ENCODE measurements at places on chromosomes 3 and 15. TPM values are rescaled to one million over a fixed set of nuclear protein-coding genes. Genes with fewer than 3 reads are reported as not detected.
A peak's percentile ranks its signal among the peaks of the same experiment; 100 is the strongest.

DNA sequence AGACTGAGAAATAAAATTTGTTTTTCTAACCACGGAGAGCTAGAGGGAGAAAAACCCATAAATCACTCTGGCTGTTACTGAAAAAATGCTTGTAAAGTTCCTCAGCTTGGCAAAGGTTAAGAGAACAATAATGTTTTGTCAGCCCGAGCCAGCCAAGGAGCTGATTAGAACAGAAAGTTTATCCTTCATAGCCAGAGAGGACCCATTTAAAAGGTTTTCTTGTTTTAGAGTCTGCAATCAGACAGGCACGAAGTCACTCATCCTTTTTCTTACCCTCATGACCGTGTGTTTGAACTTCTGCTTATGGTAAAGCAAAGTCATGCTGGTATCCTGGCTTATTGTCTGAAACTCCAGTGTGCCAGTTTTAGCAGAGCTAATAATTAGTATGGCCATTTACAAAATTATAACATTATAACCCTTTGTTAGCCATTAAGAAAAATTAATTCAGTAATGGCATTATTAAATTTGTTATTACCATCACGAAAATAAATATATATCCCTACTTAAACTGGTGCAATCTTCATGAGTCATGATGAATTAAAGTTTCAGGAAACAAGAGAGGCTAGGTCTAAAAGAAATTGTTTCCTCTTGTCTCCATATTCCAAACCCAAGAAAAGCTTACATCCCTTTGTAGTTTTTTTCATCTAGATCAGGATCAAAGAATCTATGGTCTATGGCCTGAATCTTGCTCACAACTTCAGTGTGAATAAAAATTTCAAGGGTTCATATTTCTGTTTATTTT lies 13.5 kb upstream of the STXBP5L start:
- DNase-seq, result peak; percentile 93

GRCh38 chr3:130950124-130950523 lies 56.2 kb downstream of the ATP2C1 start:
- no peak for DNase-seq

Gene SLC28A1
- 0.08 TPM for total RNA-seq

GRCh38 chr3:134985864-134986715 lies 191.0 kb downstream of the EPHB1 start:
- DNase-seq, result no peak

- DNase-seq, result no peak
Observed at GRCh38 chr3:112847692-112848091, 1.0 kb upstream of the CD200R1L start.

DNA sequence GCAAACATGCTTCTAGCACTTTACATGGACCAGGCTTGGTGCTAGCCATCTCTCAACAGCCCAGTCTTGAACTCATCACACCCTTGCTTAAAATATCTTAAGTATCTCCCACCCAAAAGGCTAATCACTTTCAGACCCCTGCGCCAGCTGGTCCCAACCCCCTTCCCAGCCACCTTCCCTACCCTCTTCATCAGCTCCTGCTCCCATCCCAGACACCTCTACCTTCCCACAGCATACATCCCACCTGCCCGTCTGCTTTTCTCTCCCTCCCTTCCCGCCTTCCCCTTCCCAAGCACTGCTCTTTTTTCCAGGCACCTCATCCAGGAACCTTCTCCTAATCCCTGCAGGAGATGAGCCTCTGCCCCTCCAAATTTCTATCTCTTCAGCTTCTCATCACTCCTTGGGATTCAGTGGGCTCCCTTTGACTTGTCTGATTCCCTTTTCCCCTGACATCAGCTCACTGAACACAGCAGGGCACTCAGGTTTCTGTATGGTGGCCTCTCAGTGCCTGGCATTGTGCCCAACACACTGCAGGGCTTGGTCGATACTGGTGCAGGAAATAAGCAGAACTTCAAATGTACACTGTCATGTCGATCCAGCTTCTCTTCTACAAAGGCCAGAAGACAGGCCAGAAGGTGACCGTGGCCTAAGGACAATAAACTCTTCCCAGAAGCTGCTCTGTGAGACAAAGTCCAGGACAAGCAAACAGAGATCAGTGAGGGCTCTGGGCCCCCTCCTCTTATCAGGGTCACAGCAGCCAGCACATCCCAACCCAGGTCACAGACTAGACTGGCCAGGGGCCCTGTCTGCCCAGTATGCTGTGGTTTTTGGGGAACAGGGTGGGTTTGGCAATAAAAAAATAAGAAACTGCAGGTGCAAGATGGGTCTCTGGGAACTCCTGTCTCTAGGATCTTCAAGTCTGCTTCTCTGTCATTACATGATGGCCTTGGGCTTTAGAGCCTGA lies 2.2 kb upstream of the ITIH1 start:
- no peak for DNase-seq

GRCh38 chr3:190892395-190892902 lies 30.0 kb upstream of the GMNC start:
- no peak for DNase-seq

- DNase-seq, result peak; percentile 9
Observed at GRCh38 chr15:61951949-61952348, 108.3 kb downstream of the VPS13C start.

- DNase-seq, result no peak
Observed at GRCh38 chr3:174945951-174946350, 86.8 kb downstream of the NAALADL2 start.

- DNase-seq, result no peak
Observed at GRCh38 chr3:18237251-18238005, 187.7 kb downstream of the SATB1 start.

Gene CELSR3
- 9.9 TPM for total RNA-seq

DNA sequence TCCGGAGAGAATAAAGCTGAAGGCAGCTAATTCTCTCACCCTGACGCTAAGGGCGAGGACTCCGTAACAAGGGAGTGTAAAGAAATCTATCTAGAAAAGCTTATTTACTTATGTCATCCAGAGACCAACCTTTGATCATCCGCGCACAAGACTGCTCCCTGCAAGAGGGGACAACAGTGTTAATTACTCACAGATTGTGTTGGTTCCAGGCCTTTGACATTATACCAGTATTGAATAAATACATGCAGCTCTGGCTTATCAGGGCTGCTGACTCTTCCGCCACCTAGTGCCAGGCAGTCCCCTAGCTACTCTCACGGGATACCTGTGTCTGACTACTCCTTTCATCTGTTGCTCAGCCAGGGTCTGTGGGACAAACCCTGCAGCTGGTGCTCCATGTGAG lies 211.7 kb downstream of the DTWD1 start:
- DNase-seq, result peak; percentile 81

GRCh38 chr15:75844629-75845335 lies 1.5 kb downstream of the UBE2Q2 start:
- DNase-seq, result no peak

- DNase-seq, result no peak
Observed at GRCh38 chr15:47988564-47988963, 132.2 kb upstream of the SLC24A5 start.

DNA sequence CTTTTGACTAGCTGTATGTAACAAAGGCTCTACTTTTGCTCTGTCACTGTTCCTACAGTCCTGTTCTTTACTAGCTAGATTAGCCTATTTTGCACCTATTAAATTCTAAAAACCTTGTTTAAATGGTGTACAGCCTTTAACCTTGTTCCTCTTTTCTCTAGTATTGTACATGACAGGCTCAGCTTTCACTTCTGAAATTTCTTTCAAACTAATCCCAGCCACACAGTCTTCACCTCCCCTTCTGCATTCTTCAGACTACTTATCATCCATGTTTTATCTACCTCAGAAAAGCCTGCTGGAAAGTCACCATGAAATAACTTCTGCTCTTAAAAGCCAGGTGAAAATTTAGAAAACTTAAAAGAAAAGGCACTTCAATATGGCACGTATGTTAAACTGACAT lies 122.4 kb downstream of the NECTIN3 start:
- no peak for DNase-seq

- no peak for DNase-seq
Observed at GRCh38 chr15:59399465-59400102, 26.9 kb upstream of the MYO1E start.

DNA sequence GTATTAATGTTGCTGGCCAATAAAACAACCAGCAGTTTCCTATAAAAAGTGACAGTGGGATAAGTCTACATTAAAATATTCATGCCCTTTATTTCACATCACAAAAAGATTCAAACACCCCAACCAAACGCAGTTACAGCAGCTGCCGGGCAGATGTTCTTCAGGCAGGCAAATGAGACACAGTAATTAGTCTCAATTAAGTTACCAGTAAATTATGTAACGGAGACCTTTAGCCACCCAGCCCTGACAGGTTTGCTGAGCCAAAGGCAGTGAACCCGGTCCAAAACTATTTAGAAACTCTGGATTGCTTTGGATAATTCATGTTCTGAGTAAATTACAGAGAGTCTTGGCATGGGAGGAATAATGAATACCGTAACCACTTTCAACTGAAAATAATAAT lies 289.2 kb upstream of the LYSMD4 start:
- DNase-seq, result no peak

- DNase-seq, result no peak
Observed at GRCh38 chr3:122024800-122025199, 2.8 kb upstream of the ILDR1 start.

GRCh38 chr3:121747976-121748375 lies 1.6 kb downstream of the GOLGB1 start:
- no peak for DNase-seq

Gene ZNF770
- total RNA-seq, result 10.1 TPM

GRCh38 chr3:24591661-24592555 lies 97.3 kb upstream of the THRB start:
- DNase-seq, result no peak

DNA sequence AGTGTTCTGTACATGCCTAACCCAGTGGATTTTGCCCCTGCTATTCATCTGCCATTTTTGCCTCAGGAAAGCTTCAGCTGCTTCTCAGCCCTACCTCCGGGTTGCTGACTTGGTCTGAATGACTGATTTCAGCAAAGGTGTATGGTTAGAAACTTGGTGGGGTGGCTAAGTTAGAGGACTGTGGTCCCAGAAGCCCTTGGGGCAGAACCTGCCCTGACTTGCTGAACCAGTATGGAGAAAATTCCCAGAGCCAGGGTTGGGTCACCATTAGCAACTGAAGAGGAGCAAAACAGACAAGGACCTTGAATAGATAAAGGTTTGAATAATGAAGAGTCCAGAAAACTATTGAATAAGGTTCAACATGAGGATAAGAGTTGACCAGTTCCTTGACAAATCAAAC lies 6.1 kb upstream of the WWTR1 start:
- no peak for DNase-seq

- no peak for DNase-seq
Observed at GRCh38 chr15:45829336-45830153, 194.7 kb downstream of the SQOR start.

DNA sequence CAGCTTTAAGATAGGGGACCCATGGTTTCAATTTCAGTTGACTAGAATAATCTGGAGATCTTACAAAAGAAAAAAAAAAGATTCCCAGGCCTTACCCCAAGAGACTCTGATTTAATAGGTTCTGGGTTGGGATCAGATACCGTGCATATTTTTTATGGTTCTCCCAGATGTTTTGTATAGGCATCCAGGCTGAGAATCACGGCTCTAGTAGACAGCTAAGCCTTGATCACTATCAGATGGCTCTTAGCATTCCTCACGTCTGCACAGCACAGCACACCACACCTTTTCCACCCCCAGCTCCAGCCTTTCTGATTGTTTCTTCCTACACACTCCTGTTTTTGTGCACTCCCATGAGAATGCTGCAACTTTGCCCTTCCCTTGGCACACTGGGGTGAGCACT lies 40.8 kb downstream of the TMEM45A start:
- no peak for DNase-seq

- DNase-seq, result peak; percentile 94
Observed at GRCh38 chr15:65054333-65055200, 9.4 kb downstream of the SLC51B start.

- no peak for DNase-seq
Observed at GRCh38 chr3:126983276-126983652, 349 bp downstream of the PLXNA1 start.

Gene CD200R1L
- not detected for total RNA-seq

DNA sequence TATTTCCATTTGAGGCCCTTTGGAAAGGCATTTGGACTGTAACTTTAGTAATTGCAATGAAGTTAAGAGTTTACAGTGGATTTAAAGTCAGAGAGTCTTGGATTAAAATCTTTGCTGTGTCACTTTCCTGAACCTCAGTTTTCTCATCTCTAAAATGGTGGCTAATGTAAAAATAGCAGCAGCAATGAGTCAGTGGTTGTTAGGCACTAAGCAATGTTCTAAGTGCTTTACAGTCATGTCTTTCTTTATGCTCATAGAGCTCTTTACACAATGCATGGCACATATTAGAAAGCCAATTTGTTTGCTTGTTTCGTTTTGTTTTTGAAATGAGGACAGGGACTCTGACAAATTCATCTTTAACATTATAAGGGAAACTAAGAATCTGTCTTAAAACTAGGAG lies 222.7 kb upstream of the DNAJC19 start:
- no peak for DNase-seq

- no peak for DNase-seq
Observed at GRCh38 chr15:96561593-96561992, 231.1 kb downstream of the NR2F2 start.

Gene CSPG4
- 8.9 TPM for total RNA-seq

DNA sequence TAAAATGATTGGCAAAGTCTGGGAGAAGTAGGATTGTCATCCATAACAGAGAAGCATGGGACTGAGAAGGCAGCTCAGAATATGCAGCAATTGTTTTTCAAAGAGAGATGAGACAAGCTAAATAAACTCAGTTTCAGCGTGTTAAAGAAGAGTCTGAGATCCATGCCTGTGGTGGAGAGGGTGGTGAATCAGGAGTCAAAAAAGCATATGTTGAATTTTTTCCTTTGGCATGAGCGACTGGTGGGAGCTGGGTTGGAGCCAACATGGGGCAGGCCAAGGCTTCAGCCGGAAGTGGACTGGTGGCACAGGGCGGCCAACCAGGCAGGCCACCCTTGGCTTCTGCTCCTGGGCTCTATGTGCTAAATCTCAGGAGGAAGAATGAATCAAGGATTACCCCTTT lies 102.0 kb downstream of the SST start:
- no peak for DNase-seq

GRCh38 chr3:127291611-127292010 lies 3.8 kb upstream of the PRR20G start:
- DNase-seq, result no peak

GRCh38 chr15:67472957-67473356 lies 48.0 kb upstream of the C15orf61 start:
- no peak for DNase-seq

DNA sequence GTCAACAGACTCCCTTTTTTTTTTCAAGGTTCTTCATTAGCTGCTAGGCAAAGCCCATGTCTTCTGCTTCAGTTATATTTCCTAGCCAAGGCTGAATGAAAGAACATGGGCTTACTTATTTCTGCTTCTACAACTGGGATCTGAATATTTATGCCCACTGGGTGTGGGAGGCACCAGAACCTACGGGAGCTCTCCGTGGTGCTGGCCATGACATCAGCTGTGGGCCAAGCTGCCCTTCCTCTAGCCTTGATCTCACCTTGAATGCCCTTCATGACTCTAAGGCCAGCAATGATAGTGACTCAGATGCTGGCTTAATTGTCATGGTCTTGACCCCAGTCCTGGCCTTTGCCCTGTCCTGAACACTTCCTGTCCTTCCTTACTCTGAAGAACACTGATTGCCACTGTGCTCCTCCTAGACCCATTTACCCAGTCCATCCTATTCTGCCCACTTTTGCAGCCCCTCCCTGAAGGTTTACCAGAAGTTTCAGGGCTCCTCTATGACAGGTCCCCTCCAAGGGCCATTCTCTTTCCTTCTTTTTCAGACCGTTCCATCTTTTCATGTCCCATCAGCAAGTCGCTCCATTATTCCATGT lies 32.8 kb upstream of the PRR20G start:
- no peak for DNase-seq

All from HT-29 (cell line).